Stimulated activated CD8-positive, alpha-beta memory T cell treated with anti-CD3 and anti-CD28 coated beads, Interleukin-15, amount 100 ng/mL, for 1 hour (primary cell): ENCODE measurements at places on chromosomes 12 and 14.

DNA sequence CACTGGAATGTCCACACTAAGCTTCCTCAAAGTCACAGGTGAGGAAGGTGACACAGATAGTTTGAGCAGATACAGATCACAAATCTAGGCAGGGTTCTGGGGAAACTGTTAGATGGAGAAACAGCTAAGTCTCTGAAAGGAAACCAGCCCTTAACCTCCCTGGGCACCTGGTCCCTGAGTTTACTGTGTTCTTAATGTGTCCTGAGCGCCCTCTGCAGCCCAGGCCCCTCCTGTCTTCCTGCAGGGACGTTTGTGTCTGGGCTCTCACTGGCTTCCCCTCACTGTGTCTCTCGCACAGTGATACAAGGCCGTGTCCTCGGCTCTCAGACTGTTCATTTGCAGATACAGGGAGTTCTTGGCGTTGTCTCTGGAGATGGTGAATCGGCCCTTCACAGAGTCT, 684.3 kb downstream of the TMEM121 start:
- no peak for DNase-seq

DNA sequence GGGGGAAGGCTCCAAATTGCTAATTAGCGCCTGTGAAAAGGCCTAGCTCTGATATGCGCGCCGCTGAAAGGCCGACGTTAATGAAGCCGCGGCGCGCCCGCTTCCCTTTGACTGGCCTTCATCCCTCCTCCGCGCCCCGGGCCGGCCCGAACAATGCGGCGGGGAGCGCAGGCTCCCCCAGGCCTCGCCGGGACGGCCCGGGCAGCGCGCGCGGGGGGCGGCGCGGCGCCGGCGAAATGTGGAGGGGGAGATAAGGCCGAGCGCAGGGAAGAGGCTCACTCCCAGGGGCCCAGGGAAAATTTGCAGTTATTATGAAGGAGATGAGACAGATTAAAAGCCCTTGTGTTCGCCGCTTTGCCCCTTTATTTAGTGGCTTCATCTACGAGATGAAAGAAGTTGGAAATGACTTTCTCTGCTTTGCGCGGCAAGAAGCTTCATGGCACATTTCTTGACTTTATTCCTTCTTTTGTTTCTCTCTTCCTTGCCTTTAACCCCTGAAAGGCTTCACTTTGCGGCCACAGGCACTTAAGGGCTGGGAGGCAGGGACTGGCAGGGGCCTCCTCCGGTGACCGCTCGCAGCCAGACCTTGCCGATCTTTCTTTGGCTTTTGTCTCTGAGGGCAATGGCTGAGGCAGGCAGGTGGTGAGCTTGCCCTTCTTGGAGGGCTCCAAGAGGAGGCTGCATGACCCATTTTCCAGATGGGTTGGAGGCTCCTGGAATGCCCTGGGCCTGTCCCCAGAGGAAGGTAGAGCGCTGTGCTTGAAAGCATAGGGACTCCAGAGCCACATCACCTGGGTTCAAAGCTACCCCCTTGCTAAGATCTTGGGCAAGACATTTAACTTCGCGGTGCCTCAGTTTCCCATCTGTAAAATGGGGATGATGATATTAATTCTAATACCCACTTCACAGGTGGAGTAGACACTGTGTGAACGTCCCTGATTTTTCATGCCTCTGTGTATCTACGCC, 12.7 kb upstream of the GPATCH2L start:
- no peak for DNase-seq

DNA sequence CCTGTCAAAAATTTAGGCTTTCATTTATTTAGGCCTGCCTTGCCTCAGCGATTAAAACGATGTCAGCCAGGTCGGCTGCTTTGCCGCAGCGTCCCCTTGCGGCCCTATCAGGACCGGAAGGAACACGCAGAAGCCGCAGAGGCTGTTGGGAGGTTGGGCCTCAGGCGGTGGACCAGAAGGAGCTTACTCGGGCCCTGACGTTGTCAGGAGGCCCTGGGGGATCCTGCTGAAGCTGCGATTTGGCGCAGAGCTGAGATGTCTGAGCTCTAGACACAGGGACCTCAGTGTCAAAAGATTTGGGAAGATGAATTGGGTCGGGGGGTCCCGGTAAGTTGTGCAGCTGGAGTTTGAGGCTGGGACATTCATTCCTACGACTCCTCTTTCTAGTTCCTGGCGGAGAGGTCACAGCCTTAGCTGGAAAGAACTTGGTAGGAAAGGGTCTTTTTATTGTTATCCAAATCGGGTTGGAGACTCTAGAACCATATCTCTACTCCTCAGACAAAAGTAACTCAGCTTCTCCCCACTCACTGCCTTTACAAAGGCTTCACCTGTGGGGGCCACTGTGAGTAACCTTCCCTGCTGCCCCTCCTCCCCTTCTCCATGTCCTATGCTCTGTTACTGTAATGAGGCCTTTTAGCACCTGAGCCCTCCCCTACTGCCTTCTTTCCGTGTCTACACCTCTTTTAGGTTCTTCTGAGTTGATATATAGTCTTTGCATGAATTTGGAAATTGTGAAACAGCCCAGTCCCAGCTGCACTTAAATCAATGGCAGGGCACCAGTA, 6.6 kb upstream of the ABCD2 start:
- no peak for DNase-seq

- DNase-seq = no peak
Measured at GRCh38 chr12:737122-737739, 15.1 kb upstream of the WNK1 start.

- DNase-seq = no peak
Measured at GRCh38 chr14:25250516-25250915, 200.6 kb upstream of the STXBP6 start.

DNA sequence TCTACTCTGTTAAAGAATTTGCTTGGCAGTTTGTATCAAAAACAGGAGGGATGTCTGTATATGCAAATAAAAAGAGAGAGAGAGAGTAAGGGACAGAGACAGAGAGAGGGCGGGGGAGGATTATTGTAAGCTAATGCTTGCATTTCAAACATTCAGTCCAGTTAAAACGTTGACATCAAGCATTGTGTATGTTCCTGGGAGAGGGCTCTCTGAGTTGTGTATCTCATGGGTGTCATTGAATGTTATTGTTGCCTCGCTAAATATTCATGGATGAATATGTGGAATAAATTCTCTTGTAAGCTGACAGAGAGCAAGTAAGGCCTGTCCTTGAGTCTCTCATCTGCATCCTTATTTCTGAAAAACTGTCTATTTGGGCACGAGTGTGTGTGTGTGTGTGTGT, 78.8 kb upstream of the VRK1 start:
- DNase-seq = no peak

GRCh38 chr14:64209444-64210131, 84.6 kb downstream of the ESR2 start:
- DNase-seq = no peak

GRCh38 chr12:11830307-11830801, 180.9 kb downstream of the ETV6 start:
- DNase-seq = no peak

GRCh38 chr12:52132754-52133161, 53.3 kb downstream of the SMIM41 start:
- DNase-seq = no peak

DNA sequence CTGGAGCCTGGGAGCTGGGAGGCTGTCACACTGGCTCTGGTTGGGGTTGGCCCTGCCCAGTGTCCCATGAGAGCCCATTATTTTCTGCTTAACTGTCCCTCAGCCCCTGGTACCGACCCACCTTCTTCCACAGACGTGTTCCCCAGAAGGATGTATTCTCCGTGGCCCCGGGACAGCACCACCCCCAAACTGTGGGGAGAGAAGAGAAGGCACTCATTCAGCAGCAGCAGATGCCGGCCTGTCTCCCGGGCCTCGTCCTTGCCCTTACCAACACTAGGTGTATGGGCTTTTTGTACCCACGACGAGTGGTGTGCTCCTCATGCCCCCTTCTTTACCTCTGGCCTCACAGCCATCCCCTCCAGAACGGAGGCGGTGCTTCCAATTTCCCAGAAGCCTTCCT, 38.1 kb downstream of the LRTM2 start:
- DNase-seq = no peak

GRCh38 chr12:24721191-24721590, 227.7 kb downstream of the BCAT1 start:
- no peak for DNase-seq
